ENCODE measurements at places on chromosomes 7 and 10.

GRCh38 chr10:99276848-99277486 lies 41.3 kb upstream of the HPSE2 start:
- no peak for DNase-seq

DNA sequence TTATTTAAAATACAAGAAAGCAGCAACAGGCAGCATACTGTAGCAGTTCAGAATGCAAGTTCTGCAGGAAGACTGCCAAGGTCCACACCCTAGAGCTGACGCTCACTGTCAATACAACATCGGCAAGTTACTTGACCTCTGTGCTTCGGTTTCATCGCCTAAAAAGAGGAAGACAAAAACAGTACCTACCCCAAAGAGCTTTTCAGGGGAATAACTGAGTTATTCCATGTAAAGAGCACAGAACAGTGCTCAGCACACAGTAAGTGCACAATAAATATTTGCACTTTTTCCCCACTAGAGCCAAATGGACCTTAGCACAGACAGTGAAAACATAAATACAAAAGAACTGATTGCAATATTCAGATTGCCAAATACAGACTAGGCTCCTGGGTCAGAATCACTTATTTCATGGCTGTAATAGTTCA lies 88.6 kb downstream of the USP6NL start:
- DNase-seq = no peak

DNA sequence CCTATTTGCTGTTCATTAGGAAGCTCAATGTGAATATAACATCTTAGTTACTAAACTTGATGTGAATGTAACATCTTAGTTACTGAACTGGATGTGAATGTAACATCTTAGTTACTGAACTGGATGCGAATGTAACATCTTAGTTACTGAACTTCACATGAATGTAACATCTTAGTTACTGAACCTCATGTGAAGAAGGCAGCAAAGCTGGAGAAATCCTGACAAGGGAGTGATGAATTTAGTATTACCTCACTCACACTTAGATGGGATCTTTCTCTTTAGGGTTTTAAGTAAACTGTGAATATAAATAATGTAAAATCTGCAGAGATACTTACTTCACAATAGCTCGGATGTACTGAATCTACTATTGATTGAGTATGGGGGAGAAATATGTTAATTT lies 73.6 kb downstream of the ETV1 start:
- no peak for DNase-seq

DNA sequence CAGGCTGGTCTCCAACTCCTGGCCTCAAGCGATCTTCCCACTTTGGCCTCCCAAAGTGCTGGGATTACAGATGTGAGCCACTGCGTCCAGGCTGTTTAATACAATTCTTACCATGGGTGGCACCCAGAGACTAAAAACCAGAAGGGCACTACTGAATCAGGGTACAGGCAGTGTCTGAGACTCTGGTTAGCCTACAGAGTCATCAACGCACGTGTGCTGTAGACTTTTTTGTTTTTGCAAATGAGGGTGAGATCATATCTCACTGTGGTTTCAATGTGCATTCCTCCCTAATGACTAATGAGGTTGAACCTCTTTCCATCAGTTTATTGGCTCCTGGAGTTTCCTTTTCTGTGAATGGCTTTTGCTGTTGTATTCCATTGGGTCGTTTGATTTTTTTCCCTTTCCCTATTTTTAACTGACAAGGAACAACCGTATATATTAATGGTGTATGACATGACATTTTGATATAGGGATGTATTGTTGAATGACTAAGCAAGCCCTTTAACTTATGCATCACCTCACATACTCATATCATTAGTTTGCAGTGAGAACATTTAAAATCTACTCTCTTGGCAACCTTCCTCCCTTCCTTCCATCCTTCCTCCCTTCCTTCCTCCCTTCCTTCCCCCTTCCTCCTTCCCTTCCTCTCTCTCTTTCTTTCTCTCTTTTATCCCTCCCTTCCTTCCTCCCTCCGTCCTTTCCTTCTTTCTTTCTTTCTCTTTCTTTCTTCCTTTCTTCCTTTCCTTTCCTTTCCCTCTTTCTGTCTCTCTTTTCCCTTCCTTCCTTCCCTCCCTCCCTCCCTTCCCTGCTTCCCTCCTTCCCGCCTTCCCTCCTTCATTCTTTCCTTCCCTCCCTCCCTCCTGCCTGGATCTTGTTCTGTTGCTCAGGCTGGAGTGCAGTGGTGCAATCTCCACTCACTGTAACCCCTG lies 9.3 kb upstream of the TMEM270 start:
- no peak for DNase-seq

DNA sequence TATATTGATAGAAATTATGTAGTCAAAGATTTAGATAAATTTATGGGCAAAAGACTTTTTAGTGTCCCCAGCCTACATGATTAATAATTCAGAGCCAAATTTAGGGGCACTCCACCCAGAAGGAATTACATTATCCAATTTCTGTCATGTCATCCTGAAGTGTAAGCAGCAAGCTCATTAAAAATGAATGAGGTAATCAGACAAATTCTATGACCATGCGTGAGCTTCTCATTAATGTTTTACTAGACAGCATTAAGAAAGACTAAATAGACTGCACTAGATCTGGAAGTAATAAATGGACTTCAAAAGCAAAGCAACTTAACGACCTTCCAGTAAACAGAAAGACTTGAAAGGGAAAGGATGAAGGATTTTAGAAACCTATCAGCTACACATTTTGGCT lies 22.7 kb upstream of the TRUB1 start:
- no peak for DNase-seq

DNA sequence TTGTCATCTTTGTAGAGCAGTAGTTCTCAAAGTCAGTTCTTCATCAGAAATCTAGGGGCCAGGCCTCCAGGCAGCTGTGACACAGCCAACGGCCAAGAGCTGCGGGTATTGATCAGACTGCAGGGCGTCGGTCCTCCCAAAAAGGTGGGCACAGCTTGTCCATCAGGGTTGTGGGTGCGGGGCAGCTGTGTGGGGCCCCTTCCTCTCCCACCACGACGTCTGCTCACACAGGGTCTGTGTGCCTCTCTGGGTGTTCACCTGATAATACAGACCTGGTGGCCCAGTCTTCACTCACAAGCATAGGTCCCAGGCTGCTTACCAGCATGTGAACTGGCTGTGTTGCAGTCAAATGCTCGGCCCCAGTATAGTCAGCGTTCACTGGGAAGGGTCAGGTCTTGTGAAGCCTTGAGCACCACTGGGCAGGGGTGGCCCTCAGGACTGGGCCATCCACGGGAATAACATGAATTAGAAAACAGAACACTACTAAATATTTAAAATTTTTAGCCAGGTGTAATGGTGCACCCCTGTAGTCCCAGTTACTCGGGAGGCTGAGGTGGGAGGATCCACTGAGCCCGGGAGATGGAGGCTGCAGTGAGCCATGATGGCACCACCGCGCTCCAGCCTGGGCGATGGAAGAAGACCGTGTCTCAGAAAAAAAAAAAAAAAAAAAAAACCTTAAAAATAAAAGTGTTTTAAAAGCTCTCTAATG lies 102.8 kb upstream of the DIP2C start:
- no peak for DNase-seq

DNA sequence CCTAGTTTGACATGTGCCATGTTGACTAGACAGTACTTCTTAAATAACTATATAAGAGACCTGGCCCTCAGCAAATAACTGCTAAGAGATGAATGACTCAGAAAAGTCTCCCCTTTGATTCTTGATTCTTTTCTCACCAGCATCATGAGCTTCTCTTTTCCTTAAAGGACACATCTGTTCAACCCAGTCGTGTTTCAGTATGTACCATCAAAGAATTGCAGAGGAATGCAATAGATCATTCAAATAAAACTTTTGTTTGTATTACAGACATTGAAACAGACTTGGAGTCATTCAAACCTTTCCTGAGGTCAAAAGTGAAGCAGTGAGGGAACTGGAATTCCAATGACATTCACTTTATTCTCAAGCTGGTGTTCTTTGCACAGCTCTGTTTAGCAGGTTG lies 598.3 kb upstream of the GHITM start:
- no peak for DNase-seq

DNA sequence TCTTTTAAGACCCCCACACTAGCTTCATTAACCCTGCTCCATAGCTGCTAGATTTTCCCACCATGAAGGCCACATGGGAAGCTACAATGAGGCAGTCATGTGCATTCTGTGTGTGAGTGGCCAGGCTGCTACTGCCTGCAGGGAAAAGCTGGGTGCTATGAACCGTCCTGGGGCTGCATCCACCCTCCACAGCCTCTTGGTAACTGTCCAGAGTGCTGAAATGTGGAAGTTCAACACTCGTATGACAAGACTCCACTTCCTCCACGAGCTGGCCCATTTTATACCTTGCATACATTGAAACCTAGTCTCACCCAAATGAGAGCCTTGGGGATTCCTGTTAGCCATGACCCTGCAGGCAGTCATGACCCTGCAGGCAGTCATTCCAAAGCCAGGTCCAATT lies 59.4 kb downstream of the CUZD1 start:
- DNase-seq = no peak

- no peak for DNase-seq
Measured at GRCh38 chr10:49379596-49380410, 16.1 kb downstream of the DRGX start.

DNA sequence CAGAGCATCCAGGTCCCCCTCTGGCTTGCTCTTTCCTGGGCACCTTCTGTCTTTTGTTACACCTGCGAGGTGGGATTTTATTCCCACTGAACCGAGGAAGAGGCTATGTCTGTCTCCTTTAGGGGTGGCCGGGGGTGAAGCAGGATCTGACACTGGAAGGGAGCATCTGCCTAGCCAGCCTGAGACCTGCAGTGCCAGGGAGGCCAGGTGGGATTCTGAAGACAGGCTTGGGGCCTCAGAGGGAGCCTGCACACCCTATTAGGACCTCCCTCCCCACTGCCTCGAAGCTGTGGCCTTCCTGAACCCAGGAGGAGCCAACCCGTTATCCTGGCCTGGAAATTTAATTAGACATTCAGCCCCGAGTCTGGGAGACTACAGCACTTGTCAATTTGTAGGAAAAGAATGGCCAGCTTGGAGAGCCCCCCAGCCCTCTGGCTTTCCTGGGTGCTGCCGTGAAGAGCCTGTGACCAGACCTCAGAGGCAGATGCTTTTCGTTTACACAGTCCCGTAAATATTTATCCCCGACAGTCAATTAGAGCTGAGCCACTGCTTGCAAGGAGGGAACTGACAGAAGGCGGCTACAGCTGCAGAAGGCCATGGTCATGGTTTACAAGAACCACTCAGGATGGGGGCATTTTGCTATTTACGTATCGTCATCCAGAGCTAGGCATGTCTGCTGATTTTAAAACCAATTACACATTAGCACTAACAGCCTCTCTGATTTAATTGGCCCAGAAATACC lies 19.7 kb downstream of the CHAT start:
- no peak for DNase-seq

- DNase-seq = no peak
Measured at GRCh38 chr10:672203-672602, 17.3 kb downstream of the DIP2C start.

GRCh38 chr7:99407872-99408378 lies 472 bp downstream of the PDAP1 start:
- DNase-seq = no peak

DNA sequence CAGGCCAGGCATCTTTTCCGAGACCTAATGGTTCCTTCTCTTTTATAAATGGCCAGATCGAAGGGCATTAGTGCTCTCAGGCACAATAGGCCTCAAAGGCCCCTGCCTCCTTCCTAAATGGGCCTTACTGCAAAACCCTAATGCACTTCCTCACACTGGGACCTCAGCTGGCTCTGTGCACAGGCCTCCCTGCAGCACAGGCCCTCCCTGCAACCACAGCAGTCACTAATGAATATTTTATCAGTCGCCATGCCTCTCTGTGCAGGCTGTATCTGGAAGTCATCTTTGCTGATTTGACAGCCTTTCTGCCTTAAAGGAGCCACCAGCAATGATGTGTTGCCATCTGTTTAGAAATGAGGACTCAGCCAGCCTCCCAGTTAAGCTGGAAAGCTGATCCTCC lies 54.9 kb upstream of the SDK1 start:
- DNase-seq = no peak

DNA sequence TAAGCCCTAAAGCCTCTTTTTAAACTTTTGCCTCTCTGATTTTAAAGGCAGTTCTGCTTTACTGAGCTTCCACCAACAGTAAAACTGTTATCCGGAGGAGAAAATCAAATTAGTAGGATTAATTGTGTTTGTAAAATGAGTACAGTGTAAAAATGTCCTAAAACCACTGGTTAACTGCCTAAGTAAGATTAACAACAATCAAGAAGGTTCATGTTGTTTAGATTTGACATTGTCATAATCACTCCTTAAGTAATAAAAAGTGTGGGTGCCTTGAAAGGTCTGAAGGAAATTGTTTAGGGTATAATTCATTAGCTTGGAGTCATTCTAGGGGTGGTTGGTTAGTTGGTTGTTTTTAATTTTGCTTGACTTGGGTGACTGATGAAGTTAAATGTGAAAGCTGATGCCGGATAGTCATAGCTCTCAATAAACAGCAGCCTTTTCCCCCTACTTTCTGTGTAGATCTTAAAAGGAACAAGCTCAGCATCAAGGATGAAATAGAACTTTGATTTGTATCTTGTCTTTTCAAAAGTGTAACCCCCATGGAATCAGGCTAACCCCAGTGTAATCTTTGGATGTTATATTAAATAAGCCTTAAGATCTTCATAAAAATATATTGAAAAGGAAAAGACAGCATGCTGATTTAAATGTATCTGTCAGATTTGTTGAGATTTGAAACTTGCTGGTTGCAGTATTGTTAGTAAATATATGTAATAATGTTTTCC lies 148.3 kb downstream of the ARID5B start:
- DNase-seq = no peak

- no peak for DNase-seq
Measured at GRCh38 chr10:246431-246830, 111.2 kb downstream of the ZMYND11 start.

- DNase-seq = no peak
Measured at GRCh38 chr10:17479015-17479615, 24.7 kb upstream of the ST8SIA6 start.

DNA sequence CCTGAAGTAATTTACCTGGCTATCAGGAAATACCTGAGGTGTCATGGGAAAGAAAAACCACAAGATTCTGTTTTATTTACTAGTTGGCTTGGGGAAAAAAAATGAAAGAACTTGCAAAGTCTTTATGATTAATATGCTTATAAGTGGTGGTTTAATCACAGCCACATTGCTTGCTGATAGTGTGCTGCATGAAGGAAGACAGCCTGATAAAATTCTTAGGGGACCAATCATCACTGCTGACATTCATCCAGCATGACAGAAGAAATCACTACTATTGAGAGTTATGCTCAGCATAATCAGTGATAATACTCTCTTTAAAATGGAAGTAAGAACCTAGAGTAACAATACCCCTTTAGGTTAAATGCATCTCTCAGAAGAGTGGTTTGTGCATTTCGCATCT lies 150.2 kb upstream of the LRRN3 start:
- DNase-seq = no peak

DNA sequence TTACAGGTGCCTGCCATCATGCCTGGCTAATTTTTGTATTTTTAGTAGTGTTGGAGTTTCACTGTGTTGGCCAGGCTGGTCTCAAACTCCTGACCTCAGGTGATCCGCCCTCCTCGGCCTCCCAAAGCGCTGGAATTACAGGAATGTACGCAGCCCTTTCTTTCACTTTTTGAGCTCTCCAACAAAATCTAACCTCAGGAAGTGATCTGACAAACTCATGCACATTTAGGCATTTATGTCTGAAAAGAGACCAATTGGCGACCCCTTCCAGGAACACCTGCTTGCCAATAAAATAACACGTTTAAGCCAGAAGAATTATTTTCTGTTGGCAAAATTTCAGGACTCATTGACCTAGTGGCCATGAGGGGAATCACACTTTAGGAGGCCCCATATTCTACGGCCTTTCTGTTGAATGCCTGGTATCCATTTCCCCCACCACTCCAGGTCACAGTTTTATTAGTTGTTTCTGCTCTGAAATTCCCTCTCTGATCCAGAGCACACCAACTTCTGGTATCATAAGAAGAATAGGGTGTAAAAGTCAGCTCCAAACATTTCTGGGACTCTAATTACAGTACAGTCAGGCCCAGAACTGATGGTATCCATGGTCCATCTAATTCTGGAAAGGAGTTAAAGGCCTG lies 65.8 kb upstream of the FRMD4A start:
- no peak for DNase-seq

Data from stimulated activated CD8-positive, alpha-beta memory T cell treated with anti-CD3 and anti-CD28 coated beads, Interleukin-7, amount 100 ng/mL, for 48 hours (primary cell).